Amniotic stem cell (primary cell): ENCODE measurements at places on chromosomes 11 and 22.
A peak's percentile ranks its signal among the peaks of the same experiment; 100 is the strongest.

DNA sequence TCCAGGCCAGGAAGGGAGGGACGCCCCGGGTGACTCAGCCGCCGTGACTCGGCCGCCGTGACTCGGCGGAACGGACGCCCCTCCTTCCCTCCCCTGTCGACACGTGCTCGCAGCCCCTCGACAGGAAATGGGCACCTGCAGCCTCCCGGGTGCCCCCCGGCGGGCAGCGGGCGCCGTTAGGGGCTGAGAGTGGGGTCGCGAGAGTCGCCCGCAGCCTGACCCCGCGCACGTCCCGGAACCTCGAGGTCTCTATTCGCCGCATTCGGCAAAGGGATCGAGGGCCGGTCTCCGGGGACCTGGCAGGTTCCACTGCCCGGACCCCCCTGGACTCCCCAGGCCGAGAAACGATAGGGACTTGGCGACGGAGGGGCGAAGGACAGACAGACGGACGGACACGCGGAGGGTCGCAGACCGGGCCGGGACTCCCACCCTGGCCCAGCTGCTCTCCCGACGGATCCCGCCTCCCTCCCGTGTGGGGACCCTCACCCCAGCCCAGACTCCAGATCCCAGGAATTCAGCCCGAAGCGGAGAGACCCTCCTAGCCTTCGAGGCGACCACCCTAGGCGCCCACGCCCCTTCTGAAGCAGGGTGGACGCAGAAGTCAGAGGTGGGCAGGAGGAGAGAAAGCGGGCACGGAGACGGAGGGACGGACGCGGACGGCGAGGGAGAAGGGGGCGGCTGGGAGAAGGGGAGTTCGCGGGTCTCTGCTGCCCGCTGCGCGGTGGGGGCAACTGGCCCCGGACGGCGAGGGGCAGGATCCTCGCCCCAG lies 648 bp downstream of the FOSL1 start:
- DNase-seq, result peak; percentile 77

DNA sequence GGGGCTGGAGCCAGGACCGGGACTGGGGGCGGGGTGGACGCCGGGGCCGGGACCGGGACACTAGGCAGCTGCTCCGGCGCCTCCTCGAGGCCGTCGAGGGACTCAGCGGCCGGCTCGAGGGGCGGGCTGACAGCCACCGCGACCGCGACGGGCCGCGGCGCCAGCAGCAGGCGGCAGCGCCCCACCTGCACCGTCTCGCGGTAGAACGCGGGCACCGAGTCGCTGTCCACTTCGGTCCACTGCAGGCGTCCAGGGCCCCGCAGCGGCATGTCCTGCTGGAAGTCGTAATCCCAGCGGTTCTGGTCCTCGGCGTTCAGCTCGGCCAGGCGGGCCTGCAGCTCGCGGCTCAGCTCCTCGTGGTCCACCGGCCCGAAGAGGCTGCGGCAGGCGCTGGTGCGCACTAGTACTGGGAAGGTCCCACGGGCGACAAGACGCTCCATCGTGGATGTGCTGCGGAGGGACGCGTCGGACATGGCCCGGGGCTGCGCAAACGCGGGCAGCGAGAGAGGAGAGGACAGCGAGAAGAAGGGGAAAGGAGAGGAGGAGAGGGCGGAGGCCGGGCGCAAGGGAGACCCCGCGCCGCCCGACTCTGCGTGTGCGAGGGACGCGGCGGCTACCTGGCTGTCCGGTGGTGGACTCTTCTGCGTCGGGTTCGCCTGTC lies 428 bp downstream of the CDKN1C start:
- no peak for DNase-seq

- DNase-seq, result no peak
Observed at GRCh38 chr11:73294604-73295003, 13.5 kb upstream of the ARHGEF17 start.

- DNase-seq, result peak; percentile 12
Observed at GRCh38 chr11:288478-289397, at the start of gene PGGHG. Gene PGGHG (plus strand): TSS chr11:289126. CDS start chr11:289817, 691 bp downstream.

DNA sequence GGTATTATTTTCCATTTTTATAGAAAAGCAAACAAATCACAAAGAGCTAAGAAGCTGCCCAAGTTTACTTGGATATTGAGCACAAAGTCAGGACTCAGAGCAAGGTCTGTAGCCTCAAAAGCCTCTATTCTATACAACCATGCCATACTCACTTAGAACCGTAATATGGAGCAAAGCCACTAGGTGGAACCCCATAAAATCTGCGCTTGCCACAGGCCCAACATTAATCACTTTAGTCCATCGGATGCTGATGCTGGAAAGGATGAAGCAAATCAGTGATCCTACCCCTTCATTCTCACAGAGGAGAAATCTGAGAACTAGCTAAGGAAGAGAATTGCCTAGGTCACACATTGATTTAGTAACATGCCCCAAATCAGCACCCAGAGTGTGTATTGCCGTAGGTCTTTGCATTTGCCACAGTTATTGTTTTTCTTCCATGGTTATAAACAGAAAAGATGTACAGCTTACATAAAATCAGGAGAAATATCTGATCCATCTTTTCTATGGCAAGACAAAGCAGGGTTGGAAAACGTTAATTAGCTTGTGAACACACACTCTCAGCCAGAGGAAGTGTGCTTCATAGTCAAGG lies 56.7 kb upstream of the RAB38 start:
- no peak for DNase-seq

DNA sequence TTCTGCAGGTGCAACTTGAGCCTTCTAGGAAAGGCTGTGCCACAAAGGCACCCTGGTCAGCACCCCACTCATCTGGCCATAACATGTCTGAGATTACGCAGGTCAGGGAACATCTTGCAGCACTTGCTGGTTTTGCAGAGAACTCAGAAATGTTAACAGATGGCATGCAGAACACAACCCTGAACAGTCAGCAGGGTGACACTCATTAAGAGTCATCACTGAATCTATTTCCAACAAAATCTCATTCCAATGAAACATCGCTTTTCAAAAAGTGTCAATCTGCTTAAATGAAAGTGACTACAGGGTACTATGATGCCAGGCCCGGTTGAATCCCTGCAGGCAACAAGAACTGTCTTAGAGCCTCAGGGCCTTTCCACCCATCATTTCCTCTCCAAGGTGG lies 369.8 kb upstream of the CCDC90B start:
- DNase-seq, result no peak

- DNase-seq, result peak; percentile 31
Observed at GRCh38 chr11:3169255-3170043, 4.3 kb upstream of the OSBPL5 start.

DNA sequence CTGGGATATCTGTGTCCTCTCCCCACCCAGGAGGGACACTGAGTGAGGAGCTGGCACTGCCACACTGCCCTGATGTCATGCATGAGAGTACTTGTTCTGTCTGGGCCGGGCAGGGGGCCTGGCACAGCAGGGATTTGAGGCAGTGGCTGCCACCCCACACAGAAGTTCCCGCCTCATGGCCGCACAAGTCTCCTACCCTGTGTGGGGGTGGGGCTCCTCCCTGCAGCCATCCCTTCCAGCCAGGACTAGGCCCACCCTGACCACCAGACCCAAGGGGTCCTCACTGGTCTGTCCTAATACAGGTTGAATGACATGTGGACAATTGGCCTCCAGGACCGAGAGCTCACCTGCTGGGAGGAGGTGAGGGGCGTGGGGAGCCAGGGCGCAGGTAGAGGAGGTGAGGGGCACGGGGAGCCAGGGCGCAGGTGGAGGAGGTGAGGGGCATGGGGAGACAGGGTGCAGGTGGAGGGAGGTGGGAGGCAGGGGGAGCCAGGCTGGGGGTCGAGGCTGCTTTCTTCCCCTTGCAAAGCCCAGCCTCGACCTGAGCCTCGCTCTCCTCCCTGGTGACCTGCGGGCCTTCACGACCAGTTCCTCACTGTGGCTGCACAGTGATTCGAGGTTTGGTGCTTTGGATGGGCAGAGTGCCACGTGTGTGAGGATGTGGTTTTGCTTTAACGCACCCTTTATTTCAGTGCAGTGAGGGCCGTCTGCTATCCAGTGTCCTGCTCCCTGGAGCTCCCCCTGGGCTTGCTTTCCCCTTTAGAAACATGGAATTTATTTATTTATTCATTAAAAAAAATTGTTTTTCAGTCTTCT lies 7.4 kb downstream of the LZTR1 start:
- DNase-seq, result no peak

DNA sequence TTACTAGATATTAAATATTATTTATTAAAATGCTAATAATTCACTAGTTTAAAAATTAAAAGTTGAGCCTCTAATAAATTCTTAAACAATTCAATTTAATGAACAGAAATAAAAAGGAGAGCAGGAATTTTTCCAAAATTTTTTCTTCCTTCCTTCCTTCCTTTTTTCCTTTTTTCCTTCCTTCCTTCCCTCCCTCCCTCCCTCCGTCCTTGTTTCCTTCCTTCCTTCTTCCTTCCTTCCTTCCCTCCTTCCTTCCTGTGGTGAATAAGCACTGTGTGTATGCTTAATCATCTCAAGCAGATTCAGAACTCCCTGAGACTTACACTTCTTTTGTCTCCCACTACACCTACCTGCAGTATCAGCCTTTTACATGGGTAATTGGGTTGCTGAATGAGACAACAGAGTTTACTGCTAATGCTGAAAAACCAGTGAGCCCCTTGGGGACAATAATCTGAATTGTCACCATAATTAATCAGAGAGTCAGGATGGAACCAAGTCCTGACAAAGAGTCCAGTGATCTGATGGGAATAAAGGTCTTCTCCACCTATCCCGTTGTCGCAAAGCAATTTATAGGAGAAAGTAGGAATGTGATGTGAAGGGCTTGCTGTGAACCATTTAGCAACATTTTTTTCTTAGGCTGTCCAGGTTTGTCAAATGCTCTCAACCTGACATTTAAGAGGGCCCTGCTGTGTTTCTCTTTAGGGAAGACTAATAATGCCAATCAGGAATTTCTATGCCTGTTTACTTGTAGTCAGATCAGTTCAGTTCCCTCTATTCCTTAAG lies 58.1 kb upstream of the CEP295 start:
- DNase-seq, result no peak

DNA sequence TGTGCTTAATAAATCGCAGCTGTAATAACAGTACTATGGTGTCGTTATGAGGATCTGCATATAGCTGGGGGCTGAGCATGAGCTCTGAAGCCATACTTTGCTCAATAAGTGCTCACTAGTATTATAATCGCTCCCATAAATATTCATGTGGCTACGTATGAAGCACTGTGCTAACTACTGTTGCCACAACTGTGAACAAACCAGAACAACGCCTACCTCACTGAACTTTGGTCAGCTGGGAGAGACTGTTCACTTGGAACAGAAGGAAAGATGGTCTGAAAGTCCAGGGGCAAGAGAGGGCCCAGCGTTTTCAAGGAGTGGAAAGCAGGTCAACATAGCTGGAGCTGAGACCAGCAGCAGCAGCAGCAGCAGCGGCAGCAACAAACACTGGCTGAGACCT lies 141.6 kb downstream of the EFCAB6 start:
- DNase-seq, result no peak

DNA sequence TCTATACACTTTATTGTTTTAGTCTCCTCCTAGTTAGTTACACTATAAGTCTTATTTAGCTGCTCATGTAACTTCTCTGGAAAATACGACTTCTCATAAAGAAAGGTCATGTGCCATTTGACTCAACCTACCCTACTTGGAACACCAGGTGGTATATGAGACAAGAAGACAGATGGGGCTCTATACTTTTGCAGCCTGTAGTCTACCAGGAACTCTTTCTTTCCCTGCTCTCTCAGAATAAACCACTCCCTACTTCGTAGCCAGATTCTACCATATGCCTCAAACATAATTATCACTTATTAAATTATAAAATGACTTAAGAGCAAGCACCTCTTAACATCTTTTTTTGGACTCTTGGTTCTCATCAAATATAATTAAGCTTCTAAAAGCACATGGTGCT lies 38.5 kb upstream of the RAPSN start:
- DNase-seq, result no peak

DNA sequence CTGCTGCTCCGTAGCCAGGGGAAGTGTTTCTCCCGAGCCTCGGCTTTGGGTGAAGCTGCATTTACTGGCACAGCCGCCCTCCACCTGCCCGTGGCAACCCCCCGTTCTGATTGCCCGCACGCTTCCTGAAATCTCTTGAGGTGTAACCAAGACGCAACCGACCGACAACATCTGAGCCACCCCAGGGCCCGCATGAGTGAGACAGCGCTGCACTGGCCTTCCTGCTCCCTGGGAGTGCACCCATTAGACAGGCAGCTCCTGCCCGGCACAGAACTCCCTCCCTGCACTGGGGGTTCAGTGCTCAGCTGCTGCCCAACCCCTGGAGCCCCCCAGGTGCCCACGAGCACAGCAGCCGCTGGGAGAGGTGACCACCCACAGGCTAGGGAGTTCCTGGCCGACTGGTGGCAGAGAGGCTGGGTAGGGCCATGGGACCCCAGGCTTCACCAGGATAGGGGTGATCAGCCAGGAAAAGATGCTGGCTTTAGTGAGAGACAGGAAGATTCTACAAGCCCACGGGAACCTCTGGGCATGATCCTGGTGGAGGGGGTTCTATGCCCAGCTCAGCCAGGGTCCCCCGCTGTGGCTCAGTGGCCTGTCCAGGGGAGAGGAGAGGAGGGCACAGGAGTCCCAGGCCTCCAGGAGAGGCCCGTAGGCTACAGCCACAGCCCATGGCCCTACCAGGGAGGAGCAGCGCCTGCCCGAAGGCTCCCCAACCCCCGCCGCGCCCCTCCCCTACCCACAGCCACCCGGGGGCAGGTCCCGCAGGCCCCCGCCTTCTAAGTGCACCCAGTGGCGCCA lies 14.6 kb downstream of the PLXNB2 start:
- no peak for DNase-seq

- DNase-seq, result no peak
Observed at GRCh38 chr22:27327981-27328721, 473.4 kb downstream of the MN1 start.

DNA sequence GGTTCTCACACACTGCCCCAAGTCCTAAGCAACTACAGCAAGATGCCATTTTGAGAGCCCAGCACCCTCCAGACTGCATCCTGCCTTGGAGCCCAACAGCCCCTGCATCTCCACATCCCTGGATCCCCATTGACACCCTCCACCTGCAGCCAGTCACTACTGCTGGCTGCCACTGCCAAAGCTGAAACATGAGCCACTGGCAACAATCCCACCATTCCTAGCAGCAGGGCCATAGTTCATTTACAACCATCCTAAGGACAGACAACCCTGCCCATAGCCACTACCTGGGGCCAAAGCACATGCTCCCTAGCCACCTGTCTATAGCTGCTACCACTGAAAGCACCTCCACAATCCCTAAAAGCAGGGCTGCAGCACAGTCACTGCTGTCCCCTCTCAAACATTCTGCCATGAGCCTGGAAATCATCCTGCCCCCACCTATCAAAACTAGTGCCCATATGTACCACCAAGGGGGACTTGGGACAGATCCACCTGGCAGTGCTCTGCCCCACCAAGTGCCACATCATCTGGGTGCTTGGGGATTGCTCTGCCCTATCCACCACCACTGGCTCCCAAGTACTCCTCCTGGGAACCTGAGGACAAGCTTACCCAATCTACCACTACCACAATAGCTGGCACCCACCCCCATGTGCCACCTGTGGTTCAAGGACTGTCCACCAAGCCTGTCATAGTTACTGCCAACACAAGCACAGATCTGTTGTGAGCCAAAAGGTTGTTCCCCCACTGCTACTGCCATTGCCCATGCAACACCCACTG lies 138.8 kb upstream of the SOX6 start:
- no peak for DNase-seq

GRCh38 chr11:70472240-70472639 lies 73.9 kb downstream of the CTTN start:
- no peak for DNase-seq
